Activated CD8-positive, alpha-beta memory T cell treated with anti-CD3 and anti-CD28 coated beads for 1 hour (primary cell): ENCODE measurements at places on chromosomes 5 and 9.

DNA sequence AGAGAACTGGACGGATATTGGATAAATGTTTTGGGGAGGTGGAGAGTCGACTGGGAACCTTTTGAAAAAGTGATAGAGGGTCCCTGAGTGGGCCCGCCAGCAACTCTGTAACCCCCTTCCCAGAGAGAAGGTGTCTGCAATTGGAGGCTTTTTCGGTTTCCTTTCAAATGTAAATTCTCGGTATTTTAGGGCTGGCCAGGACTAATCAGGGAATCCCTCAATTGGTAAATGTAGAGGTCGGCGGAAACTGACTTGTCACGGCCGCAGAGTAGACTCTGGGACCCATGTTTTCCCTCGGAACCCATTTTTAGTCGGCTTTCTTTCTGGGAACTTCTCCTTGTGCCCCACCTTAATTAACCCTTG is 524 bp downstream of the CCNB1 start:
- no peak for DNase-seq

GRCh38 chr9:94443032-94443722 is 111.7 kb upstream of the PCAT7 start:
- no peak for DNase-seq

GRCh38 chr9:113997610-113998009 is 80.5 kb downstream of the AMBP start:
- no peak for DNase-seq

DNA sequence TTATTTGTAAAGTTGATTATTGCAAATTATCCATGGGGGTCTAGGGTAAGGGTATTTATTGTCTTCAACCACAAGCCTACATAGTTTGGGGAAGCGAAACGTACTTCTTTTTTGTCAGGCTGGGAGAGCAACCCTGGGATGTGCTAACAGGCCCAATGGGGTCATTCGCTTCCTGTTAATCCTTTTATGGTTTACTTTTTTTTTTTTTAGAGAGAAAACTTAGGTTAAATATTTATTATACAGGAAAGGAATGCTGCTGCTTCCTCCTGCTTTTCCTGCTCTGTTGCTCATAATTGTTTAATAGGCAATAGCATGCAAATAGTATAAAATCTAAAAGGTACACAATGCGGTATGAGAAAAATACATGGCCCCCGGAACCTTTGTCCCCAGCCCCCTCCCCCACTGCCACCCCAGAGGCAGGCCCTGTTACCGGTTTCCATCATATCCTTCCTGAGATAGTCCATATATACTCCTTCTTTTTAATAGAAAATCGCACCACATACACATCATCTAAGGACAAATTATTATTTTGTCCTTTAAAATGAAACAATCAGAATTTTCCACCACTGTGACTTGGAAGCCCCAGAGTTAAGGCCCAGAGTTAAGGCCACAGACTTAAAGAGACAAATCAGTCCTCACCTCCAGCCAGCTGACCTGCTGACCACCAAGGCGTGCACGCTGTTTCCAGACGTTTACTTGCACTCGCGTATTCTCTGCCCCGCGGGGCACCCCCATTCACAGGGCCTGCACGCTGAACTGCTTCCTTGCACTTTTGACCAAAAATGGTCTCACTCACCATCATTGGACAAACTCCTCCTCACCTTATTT is 83.9 kb downstream of the NDFIP1 start:
- no peak for DNase-seq

- no peak for DNase-seq
Measured at GRCh38 chr5:43303242-43303641, 10.0 kb downstream of the HMGCS1 start.

- DNase-seq: no peak
Measured at GRCh38 chr9:110334871-110335270, 2.8 kb downstream of the TXNDC8 start.

DNA sequence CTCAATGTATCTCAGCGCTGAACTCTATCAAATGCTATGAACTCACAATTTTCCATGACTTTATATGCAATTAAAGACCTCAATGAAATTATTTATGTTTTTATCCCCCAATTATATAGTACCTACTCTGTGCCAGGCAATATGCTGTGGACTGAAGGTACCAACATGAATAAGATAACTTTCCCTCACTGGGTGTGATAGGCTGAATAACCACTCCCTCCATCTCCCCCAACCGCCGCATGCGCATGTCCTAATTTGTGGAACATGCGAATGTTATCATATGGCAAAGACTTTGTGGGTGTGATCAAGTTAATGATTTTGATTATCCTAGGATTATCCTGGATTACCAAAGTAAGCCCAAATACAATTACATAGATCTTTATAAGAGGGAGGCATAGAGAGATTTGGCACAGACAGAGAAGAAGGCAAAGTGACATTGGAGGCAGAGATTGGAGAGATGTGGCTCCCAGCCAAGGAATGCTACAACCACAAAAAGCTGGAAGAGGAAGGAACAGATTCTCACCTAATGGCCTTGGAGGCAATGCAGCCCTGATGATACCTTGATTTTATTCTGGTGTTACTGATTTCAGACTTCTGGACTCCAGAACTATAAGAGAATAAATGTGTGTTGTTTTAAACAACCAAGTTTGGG is 149.1 kb upstream of the VCAN start:
- no peak for DNase-seq

DNA sequence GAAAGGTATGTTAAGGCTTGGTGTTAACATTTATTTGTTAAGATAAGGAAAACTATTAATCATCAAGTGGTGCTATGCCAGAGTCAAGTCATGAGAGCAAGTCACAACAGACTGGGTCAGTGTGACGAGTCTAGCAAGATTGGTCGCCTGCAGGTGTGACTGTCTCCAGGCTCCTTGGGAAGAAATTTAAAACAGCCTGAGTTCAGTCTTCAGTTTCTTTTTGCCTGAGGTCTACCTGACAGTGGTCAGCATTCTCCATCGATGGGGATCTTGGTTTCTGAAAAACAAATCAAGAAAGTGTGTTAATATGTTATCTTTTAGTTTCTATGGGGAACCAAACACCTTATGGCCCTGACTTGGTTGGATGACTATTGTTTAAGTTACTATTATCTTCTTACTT is 56.3 kb downstream of the CETN3 start:
- no peak for DNase-seq

DNA sequence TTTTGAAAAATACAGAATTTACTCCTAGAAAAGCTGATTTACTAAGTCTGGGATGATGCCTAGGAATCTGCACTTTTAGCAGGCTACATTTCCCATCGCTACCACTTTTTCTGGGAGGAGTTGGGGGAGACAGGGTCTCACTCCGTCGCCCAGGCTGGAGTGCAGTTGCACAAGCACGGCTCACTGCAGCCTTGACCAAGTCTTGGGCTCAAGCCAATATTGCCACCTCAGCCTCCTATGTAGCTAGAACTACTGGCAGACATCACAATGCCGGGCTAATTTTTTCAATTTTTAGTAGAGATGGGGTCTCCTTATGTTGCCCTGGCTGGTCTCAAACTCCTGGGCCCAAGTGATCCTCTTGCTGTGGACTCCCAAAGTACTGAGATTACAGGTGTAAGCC is 85.9 kb downstream of the NR6A1 start:
- no peak for DNase-seq

GRCh38 chr5:76704131-76704663 is 11.7 kb upstream of the F2R start:
- DNase-seq: no peak

DNA sequence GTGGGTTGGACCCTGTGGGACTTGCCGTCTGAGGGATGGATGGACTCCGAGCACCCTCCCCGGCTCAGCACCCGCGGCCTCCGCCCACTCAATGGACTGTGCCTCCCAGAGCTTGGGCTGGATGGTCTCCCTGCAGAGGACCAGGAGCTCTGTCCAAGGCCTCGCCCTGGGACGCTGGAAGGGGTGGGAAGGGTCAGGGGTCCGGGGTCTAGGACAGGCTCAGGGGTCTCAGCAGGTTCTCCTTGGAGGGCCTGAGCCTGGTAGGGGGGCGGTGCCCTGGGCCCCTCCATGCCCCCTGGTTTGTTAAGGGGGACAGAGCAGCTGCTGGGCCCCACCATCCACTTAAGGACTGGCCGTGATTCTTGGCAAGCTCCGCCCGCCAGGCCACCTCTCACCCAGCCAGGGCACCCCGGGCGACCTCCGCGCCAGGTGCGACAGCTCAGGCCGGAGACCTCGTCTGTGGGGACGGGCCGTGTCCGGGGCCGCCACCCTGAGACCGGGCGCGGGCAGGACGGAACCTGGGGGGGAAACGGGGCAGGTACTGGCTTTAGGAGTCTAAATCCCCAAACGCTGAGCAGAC is 29.2 kb downstream of the EXOC3 start:
- no peak for DNase-seq

GRCh38 chr5:45648744-45649143 is 47.4 kb downstream of the HCN1 start:
- no peak for DNase-seq

DNA sequence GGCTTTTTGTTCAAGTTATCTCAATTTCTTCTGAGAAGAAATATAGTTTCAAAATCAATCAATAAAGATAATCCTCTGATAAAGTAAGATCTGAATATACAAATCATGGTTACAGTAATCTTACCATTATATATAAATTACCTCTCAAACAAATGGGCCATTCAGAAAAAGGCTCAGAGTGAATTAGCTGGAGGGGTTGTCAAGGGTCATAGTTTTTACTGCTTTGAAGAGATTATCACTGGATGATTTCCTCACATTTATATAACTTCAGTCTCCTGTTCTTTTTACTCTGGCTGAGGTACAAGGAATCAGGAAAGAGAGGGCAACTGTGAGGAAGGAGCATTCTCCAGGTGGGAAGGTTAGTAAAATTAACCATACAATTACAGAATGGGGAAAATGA is 148.6 kb upstream of the ELL2 start:
- DNase-seq: no peak

GRCh38 chr5:35821513-35821912 is 35.2 kb upstream of the IL7R start:
- DNase-seq: no peak

GRCh38 chr5:17327048-17327625 is 109.7 kb downstream of the BASP1 start:
- DNase-seq: no peak

- DNase-seq: no peak
Measured at GRCh38 chr9:114396558-114397218, 8.9 kb upstream of the AKNA start.

DNA sequence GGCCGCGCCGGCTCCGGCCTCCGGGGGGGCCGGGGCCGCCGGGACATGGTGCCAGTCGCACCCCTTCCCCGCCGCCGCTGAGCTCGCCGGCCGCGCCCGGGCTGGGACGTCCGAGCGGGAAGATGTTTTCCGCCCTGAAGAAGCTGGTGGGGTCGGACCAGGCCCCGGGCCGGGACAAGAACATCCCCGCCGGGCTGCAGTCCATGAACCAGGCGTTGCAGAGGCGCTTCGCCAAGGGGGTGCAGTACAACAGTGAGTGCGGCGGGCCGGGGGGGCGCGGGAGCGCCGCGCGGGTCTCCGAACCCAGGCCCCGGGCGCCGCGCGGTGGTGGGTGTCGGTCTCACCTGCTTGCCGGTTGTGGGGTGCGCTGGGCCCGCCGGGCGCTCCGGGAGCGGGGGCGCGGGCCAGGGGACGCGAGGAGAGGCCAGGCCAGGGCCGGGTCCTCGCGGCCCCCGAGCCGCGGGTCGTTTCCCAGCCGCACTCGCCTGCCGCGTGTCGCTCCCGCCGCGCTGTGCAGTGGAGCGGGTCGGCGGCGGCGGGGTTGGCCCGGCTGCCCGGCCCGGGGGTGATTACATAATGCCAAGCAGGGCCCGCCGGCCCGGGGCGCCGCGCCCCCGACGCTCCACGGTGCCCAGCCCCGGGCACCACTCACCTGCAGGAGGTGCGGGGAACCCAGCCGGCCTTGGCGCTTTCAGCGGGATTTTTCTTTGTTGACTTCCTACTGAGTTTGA is 492 bp downstream of the RABL6 start:
- DNase-seq: peak; percentile 40

- no peak for DNase-seq
Measured at GRCh38 chr5:35788724-35789123, 68.0 kb upstream of the IL7R start.

DNA sequence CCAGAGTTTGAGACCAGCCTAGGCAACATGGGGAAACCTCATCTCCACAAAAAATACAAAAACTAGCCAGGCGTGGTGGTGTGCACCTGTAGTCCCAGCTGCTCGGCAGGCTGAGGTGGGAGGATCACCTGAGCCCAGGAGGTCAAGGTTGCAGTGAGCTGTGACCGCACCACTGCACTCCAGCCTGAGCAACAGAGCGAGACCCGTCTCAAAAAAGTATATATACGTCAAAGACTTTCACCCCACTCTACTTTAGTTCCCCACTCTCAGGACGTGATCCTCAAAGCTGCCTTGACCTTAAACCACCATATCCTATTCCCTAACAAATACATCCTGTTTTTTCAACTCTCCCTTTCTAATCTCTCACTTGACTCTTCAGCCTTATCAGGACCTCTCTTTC is 41.0 kb downstream of the PCDHGC5 start:
- DNase-seq: no peak

DNA sequence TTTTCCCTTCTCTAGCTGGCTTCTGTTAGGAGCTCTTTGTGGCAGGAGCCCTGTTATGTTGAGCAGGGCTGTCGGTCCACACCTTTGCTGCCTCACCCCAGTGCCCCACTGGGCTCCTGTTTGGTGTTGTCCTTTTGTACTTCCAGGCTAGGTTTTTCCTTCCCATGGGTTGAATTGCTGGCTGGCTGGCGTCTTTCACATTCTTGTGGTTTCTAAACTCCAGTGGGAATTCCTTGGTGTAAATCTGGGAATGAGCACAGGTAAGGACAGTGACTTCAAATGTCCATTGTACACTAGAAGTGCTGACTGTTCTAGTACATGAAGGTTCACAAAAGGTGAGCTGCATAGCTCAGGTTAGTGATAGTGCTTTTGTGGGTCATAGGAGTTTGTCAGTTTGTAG is 30.4 kb downstream of the RASGRF2 start:
- DNase-seq: no peak

DNA sequence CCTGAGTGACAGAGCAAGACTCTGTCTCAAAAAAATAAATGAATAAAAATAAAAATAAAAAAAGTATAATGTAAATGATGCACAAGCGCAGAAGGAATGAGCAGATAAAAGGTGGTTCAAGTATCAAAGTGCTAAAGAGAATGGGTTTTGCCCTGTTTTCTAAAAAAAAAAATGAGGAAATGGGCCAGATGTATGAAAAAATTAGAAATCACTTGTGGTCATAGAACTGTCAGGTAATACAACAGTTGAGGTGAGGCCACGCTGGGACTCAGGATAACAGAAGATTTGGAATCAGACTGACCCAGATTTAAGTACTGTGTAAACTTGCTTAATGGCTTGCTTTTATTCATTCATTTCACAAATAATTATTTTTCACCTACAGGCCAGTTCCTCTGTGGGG is 69.8 kb downstream of the MAPKAP1 start:
- no peak for DNase-seq

GRCh38 chr9:9319007-9319406 is 1293.8 kb downstream of the PTPRD start:
- no peak for DNase-seq
